Ureter (tissue), 1 donor: ENCODE measurements at places on chromosomes 16 and 17. TPM values are rescaled to one million over a fixed set of nuclear protein-coding genes. Genes with fewer than 3 reads are reported as not detected.

Gene EVPLL
- 2.1 TPM for total RNA-seq

Gene KRTAP4-1
- total RNA-seq = not detected

Gene SPATA22
- not detected for total RNA-seq

Gene KRT26
- not detected for total RNA-seq

DNA sequence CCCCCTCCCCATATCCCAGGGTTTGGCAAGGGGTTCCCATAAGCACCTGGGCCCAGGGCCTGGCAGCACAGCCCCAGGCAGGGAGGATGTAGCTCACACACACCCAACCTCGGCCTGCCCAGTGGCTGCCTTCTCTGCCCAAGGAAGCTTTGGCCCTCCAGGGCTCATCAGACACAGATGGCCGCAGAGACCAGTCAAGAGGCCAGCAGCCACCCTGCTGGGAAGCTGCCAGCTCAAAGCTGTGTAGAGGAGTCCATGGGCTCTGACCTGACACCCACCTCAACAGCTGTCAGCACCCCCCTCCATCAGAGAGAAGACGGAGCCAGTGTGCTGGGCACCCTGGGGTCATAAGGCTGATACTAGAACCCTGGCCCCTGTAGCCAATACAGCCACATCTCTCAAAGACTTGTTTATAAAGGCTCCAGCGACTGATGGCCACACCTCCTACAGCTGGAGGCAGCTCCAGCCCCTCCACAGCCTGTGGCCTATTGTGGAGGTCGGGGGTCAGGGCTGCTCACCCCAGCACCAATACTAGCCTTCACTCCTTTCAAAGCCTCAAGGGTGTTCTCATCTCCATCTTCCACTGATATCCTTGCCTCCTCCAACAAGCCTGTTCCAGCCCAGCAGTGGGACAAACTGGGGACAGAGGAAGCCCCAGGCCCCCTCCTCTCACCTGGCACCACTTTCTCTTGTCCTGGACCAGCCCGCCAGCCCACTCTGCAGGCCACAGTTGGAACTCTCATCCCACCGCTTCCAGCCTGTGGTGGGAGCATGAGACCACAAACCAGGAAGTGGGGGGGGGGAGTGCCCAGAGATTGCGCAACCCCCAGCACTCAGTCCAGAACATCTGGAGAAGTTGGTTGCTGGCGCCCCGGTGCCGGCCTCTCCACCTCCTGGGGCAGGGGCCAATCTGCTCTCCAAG lies 2.2 kb upstream of the MPG start:
- peak; percentile 86 for DNase-seq

GRCh38 chr17:19331543-19332245 lies 30.8 kb downstream of the B9D1 start:
- DNase-seq = no peak

DNA sequence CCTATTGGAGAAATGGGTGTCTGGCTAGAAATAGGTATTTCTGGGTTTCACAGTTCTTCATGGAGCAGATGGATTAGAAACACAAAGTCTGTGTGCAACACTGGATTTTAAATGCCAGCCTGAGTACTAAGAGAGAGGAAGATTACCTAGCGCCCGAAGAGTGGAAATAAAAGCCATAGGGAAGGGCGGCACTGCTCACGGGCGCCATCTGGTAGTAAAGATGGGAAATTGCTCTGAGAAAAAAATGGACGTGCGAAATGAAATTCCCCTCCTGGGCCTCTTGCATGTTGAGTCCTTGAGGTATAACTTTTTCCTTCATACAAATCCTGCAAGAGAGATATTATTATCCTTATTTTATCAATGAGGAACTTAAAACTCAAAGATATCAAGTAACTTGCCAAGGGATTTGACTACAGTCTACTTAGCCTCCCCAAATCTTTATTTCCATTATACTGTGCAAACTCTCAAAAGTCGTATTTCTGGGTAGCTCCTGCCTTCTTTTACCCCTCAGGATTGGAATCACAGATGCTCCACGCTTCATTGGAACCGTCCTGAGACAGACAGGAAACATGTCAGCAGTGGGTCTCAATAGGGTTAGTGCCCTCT lies 72.8 kb downstream of the MMD start:
- peak; percentile 54 for DNase-seq

DNA sequence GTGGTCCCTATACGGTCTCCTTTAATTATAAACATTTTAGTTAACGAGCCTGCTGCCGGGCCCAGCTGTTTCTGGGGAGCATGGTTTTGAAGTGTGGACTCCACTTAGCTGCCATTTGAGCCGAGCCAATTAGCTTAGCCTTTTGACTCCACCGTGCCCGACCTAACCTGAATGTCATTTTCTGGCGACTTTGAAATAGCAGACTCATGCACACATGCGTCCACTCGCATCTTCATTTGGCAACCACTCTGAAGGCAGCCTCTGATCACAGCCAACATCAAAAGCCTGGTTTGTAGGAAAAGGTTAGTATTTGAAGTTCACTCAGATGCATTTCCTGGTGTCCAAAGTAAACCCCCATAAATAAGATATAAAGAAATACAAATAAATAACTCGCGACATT lies 16.8 kb downstream of the AXIN2 start:
- no peak for DNase-seq

DNA sequence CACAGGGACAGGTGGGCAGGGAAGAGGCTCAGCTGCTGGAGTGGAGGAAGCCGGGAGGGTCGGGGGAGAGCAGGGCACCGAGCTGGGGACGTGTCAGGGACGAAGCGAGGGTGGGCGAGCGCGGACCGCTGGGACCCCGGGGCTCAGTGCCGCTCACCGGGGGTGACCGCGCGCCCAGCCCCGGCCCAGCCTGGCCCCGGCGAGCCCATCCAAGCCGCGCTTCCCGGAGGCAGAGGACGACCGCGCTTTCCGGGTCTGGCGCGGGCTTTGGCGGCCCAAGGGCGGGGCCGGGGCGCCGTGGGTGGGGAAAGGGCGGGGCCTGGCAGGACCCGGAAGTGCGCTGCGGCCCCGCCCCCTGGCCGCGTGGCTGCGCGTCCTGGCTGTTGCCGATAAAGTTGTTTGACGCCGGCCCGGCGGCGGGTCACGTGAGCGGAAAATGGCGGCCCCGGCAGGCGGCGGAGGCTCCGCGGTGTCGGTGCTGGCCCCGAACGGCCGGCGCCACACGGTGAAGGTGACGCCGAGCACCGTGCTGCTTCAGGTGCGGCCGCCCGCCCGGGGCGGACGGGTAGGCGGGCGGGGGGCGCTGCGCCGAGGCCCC lies at the start of gene ASPSCR1:
Gene ASPSCR1, plus strand, starts transcription at position 419 of the 598 bp plus-strand sequence. Its CDS starts 18 bp downstream, at position 437.
- DNase-seq = peak; percentile 93

DNA sequence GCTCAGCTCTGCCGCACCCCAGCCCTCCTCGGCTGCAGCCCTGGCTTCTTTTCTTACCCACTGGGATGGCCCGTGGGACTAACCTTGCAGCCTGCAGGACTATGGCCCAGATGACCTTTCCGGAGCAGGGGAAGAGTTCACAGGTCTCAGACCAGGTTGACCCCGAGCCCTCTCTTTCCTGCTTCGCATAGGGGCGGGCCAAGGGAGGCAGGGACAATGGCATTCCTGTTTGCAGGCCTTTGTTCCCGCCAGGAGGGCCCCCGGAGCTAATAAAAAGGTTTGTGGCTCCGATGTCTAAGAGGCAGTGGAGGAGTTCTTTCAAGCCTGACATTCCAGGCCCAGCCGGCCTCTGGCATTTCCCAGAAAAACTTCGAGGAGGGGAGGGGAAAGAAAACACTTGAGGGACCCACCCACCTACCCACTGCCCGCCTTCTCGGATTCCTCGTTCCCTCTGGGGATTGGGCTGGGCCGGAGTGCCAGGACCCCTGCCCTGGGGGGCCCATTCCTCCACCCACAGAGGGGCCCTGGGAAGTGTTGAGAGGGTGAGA lies 5.8 kb upstream of the SOCS3 start:
- DNase-seq = no peak

GRCh38 chr17:17078832-17079231 lies 36.6 kb downstream of the MPRIP start:
- DNase-seq = no peak

GRCh38 chr17:74415608-74416396 lies 16.1 kb upstream of the GPRC5C start:
- DNase-seq = no peak

- no peak for DNase-seq
These were observed 27.5 kb downstream of the MPG start for GRCh38 chr16:105521-105920.

GRCh38 chr16:54602666-54603065 lies 316.1 kb upstream of the IRX3 start:
- DNase-seq = no peak

DNA sequence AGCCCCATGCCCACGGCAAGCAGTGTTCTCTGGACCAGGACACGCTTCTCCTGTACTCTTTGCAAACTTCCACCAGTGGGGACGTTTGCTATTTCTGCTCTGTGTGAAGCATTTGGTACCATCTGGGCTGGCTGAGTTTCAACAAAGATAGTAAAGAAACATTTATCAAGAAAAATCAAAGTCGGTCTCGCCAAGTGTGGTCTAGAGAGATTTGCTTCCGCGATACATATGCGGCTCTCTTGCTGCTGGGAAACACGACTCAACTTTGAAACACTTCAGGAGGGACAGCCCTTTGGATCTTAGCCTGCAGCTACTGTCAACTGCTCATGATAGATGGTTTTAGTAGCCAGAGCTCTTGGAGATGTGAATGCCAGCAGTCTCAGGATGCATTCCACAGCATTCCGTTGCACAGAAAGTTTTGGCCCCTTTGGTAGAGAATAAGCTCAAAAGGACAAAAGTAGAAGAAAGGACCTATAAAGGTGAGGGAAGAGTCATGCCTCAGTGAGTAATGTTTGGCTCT lies 168.2 kb upstream of the CACNG3 start:
- DNase-seq = no peak
